ENCODE measurements at places on chromosomes 5 and 9.
A peak's percentile ranks its signal among the peaks of the same experiment; 100 is the strongest.

DNA sequence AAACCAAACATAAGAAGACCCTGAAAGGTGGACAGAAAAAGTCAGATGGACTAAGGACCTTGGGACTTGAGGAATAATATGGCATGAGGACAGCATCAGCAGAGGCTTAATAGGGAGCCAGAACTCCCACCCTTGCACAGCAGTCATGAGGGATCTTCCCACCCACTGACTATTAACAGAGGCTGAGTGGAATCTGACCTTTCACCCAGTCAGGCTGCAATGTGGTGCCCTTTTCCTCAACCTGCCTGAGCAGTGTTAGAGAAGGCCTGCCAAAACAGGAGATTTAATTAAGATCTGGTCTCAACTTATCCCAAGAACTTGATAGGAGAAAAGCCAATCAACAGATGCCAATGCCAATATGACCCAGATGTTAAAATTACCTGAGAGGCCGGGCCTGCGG lies 481.9 kb downstream of the KDM4C start:
- no peak for DNase-seq

- DNase-seq = peak; percentile 64
These were observed 658 bp upstream of the PCDH1 start for GRCh38 chr5:141878711-141879425.

GRCh38 chr5:52859628-52860027 lies 71.9 kb downstream of the ITGA1 start:
- DNase-seq = no peak

DNA sequence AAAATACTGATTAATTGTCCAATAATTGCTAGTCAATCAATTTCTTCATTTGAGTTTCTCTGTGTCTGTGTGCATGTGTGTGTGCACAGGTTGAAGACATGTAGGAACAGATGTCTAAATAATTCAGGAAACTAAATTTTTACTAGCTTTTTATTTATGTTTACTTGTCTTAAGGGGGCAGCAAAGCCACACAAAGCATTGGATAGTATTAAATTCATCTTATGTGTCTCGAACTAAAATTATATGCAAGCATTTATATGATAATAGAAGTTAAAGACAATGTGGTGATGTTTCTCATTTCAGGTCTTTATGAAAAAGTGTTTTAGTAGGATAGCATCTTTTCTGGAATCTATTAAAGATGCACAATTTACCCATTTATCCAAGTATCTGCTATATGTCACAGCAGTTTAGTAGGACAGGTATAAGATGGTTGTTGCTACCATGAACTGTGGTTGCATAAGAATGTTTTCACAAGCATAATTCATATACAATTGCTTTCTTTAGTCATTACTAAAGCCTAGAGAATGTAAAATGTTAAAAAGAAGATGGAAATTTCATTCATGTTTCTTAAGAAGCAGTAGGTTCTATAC lies 784.6 kb upstream of the NUDT12 start:
- peak; percentile 60 for DNase-seq

GRCh38 chr5:43514471-43514815 lies 505 bp downstream of the C5orf34 start:
- DNase-seq = peak; percentile 12

DNA sequence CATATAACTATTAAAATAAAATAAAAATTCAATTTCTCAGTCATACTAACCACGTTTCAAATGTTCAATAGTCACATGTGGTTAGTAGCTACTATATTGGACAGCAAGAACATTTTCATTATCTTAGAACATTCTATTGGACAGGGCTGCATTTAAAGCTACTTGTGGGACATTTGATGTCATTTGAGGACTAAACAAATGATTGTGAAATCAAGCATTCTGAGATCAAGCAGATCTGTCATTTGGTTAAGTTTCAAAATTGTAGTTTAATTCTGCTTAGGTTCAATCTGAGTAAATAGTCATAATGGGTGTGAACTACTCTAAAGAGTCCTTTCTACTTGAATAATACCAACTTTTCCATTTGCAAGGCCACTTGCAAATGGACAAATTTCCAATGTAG lies 226.9 kb upstream of the C9orf72 start:
- DNase-seq = no peak

DNA sequence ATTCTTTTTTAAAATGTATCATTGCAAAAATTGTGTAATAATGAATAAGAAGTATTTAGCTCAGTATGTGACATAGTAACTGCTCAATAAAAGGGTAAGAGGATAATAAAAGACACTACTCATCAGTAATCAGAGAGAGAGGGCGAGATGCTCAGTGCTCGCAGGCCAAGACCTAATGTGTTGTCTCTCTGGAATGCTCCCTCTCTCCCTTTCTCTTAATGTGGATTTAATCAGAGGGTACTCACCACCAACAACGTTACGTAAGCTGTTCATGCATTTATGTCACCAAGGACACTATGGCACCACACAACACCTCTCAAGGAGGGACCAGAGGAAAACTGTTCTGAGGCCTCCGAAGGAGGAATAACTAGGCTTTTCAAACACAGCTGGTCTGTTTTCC lies 42.5 kb downstream of the WHRN start:
- no peak for DNase-seq

DNA sequence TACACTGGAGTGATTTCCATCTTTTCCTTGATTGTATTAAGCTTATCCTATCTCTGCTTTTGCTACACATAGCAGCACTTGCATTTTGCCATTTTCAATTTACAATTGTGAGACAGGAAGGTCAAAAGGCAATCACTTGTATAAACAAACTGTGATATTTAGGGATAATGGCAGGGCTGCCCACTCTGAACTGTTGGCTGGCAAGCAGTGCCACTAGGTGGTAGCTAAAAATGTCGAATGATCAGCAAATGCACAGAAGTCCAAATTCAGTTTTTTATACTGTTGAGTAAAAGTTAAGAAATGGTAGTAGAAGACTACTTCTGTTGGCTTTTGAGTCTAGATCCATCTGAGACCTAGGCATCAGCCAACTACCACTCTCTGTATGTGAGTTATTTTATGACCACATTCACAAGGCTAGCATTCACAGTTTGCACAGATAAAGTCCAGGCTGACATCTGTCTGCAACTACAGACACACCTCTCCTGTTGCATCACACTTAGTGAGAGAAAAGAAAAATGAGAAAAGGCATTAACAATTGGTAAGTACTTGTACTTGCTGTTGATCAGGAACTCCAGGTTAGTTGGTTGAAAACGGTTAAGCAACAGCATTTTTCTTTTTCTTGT lies 108.8 kb upstream of the ASTN2 start:
- DNase-seq = no peak

DNA sequence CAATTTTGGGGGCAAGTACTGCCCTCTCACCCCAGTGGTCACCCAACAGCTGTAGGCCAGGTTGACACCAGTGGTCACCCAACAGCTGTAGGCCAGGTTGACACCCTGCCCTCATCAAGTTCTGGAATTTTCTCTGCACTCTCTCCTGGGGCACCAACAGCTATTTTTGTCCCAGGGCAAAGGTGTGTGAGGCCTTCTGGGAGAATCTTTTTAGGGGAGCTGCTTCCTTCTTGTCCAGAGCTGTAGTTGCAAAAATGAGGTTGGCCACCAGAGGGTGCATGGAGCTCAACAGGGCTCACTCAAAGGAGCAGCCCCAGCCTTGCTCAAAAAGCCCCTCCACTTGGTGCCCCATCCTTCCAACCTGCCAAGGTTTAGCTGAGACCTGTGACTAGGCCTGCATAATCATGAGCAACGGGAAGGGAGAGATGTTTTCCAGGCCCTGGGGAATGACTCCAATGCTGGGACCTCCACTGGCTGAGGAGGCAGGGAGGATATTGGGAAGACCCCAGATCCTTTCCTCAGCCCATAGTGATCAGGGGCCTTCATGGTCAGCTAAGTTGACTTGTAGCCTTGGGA lies 10.6 kb upstream of the P4HA2 start:
- DNase-seq = no peak

DNA sequence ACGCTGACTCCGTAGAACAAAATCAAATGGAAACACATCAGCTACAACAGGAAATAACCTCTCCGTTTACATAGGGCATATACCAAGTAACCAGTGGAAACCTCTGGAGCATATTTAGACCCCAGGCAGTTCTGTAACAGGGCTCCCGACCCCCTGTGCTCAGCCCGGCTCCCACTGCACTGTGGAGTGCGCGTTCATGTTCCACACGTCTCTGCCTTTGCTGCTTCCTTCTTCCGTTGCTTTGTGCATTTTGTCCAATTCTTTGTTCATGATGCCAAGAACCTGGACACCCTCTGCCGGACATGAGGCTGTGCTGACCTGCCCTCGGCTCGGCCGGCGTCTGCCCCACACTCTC lies 5.9 kb upstream of the AGPAT2 start:
- DNase-seq = no peak

DNA sequence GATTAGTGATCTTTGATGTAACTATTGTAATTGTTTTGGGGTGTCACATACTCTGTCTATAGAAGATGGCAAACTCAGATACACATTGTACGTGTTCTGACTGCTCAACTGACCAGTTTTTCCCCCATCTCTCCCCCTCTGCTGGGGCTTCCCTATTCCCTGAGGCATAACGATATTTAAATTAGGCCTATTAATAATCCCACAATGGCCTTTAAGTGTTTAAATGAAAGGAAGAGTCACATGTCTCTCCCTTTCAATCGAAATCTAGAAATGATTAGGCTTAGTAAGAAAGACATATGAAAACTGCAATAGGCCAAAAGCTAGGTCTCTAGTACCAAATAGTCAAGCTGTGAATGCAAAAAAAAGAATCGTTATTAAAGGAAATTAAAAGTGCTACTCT lies 265.6 kb downstream of the TMEM232 start:
- DNase-seq = no peak

DNA sequence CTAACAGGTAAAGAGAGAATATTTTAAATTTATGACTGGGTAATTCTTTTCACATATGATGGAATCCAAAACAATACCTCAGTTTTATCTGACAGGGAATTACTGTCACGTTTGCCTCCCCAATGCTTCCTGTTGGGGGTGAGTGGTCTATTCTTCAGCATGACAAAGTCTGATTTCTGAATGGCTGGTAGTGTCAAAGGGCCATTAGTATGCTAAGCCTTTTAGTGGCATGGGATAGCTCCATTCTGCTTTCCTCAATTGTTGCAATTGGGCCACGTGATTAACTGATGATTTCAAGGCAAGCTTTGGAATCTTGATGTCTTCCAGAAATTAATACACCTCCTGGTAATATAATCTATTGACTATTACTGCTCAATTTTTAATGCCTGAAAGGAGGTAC lies 14.7 kb upstream of the NDUFS4 start:
- DNase-seq = no peak

DNA sequence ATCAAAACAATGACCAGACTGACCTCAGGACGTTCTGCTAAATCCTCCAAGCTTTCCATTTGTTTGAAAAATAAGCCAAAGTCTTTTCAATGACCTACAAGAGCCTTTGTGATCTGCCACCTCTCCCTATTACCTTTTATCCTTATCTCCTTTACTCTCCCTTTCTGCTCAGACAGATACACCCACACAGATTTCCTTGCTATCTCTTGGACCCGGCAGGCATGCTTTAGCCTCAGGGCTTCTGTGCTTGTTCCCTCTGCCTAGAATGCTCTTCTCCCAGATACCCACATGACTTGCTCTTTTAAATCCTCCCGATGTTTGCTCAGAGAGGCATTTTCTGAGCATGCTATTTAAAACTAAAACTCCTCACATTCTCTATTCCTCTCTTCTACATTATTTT lies 8.9 kb upstream of the ELOVL7 start:
- DNase-seq = no peak

GRCh38 chr9:134229466-134230091 lies 65.2 kb upstream of the RNU6ATAC start:
- no peak for DNase-seq

- DNase-seq = no peak
These were observed 124.8 kb downstream of the RANBP17 start for GRCh38 chr5:170986598-170986997.

- DNase-seq = no peak
These were observed 159.4 kb upstream of the FER start for GRCh38 chr5:108588323-108588722.

DNA sequence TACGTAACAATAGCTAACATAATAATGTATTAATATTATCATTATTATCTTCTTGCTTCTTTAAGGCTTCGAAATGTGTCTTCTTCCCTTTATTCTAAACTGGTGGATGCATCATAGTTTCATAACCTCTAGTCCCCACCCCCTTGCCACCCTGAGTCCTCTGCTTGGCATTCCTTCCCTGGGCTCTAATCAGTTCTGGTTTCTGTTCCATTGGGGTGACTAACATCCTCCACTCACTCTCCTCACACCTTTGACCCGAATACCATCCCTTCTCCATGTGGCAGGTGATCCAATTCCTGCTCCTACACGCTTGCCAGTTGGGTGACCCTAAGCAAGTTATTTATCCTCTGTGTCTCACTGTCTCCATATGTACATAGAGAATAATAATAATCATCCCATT lies 286.1 kb downstream of the TRPM3 start:
- no peak for DNase-seq

DNA sequence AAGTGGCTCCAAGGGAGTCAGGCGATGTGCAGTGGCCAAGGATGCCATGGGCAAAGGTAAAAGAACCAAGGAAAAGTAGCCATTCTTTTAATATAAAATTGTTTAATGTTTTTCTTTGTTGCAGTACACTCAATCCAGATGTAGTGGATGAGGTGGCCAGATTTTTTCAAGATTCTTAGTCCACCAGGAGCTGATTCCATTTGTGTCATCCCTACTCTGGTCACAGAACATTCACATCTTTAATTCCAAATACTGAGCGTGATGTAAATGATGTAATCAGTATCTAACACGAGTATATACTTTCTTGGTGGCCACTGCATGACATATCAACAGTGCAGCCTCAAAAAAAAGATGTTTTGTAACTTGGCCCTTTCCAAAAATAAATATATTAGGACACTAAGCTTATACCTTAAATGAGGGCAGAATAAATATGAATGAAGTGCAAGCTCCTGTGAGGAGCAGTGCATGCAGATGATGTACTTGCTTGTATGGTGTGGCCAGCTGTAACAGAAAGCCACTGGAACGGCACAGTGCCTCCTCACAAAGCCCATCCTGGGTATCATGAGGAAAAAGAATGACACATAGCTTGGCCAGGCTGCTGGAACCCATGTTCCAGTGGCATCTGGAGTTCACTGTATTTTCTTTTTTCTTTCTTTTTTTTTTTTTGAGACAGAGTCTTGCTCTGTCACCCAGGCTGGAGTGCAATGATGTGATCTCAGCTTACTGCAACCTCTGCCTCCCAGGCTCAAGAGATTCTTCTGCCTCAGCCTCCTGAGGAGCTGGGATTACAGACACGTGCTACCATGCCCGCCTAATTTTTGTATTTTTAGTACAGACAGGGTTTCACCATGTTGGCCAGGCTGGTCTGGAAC lies 6.5 kb upstream of the SPATA24 start:
- no peak for DNase-seq

All from SK-N-MC (cell line).